ENCODE measurements at places on chromosomes 11 and 22. TPM values are rescaled to one million over a fixed set of nuclear protein-coding genes. Genes with fewer than 3 reads are reported as not detected.

GRCh38 chr11:92163879-92164278 lies 60.7 kb upstream of the FAT3 start:
- no peak for DNase-seq

DNA sequence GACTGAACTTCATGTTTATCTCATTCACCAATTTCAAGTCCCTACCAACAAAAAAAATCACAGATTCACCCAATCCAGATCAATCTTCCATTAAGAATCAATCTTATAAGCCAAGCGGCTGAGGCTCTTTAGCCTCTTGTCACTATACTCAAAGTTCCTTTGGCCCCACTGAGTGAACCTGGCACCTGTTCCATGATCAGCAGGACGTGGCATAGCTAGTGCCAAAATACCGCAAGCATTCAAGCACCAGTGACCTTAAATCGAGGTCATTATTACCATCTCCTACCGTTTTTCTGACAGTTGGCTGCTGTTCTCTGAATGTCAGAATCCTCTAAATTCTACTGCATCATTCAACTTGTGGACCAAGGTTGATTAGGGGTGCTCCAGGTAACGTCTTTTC lies 141.2 kb downstream of the CADM1 start:
- DNase-seq, result no peak

DNA sequence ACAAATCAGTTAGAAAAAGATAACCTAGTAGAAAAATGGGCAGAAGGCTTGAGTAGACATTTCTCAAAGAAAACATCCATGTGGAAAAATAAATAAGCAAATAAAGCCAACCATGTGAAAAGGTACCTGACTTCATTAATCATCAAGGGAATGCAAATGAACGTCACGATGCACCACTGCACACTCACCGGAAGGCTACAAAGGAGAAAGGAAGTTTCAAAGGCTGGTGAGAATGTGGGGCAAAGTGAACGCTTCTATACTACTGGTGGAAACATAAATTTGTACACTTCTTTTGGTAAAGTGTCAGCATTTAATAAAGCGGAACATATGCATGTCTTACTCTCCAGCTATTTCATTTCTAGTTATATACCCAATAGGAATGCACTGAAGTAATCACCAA lies 166.8 kb downstream of the CSNK2A3 start:
- DNase-seq, result no peak

GRCh38 chr11:58866788-58867187 lies 22.3 kb upstream of the GLYATL2 start:
- peak; percentile 31 for DNase-seq

DNA sequence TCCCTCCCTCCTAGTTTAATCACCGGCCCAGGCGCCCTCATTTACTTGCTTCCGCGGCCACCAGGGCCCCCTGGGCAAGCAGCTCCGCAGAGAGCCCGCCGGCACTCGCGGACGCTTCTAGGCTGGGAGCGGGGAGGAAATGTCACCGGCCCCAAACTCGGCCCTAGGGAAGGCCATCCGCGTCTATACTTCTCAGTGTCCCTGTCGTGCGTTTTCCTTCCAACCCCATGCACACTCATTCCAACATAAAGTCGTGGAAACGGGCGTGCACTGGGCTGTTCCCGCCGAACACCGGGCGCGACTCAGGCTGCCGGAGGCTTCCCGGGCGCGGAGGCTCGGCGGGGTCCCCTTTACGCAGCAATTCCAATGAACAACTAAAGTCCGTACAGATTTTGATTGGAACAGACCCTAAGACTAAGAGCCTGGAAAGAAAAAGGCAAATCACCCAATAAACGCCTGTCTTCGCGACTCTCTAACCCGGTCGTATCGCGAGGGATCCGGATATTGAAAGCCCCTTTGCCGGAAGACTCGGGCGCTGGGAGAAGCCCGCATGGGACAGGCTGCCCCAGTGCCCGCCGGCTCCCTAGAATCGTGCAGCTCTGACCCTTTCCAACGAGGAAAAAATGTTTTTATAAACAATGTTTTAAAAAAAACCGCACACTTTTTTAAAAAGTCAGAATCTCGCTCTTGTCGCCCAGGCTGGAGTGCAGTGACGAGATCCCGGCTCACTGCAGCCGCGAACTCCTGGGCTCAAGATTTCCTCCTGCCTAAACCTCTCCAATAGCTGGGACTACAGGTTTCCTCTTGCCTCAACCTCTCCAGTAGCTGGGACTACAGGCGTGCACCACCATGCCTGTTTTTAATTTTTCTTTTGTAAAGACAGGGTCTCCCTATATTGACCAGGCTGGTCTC lies 1.3 kb upstream of the BARX2 start:
- peak; percentile 36 for DNase-seq

DNA sequence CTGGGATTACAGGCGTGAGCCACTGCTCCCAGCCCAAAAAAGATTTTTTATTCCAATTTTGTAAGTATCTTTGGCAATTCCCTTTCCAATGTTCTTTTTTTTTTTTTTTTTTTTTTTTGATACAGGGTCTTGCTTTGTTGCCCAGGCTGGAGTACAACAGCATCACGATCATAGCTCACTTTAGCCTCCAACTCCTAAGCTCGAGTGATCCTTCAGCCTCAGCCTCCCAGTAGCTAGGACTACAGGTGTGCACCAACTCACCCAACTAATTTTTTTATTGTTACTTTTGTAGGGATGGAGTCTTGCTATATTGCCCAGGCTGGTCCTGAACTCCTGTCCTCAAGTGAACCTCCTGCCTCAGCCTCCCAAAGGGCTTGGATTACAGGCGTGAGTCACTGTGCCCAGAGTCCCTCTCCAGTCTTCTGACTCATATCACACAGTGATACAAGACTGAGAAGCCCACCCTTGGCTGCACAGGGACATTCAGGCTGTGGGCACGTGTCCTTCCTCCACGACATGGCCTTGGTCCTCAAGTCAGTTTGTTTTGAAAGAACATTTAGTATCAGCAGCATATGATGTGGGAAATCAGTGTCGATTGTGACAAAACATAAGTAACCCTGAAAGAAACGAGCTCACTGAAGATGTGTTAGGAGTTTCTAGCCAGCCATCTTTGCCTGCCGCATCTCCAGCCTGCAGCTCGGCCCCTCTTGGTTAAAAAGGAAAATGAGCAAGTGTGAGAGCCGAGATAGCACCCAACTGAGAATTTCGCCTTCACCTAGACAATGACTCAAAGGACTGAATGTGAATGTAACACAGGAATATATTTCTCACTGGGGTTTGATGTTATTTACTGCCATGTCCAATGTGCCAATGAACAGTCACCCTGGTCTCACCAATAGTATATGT lies 175.5 kb downstream of the MN1 start:
- DNase-seq, result peak; percentile 43

DNA sequence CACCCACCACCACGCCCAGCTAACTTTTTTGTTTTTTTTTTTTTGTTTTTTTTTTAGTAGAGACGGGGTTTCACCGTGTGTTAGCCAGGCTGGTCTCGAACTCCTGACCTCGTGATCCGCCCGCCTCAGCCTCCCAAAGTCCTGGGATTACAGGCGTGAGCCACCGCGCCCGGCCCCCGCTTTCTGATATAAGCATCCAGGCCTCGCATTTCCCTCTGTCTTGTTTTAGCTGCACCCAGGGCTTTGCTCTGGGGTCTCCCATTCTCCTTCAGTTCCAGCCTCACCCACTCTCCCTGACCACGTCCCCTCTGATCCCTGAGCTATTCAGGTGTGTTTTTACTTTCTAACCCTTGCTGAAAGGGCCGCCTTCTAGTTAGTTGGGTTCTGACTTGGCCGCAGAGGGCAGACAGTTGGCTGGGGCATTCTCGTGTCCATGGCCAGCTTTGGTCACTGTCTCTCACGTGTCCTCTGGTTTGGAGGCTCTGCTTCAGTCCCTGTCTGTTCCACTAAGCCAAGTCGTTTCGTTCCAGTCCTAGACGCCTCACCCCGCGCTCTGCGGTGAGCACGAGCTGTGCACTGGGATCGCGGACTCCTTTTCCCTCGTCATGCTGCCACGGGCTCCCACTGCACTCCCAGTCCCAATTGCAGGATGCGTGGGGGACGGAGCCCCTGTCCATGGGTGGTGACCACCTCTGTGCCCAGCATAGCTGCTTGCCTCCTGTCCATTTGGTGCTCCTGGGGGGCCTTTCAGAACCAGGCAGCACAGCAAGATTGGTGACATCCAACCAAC lies 6.0 kb upstream of the TNNT3 start:
- no peak for DNase-seq

GRCh38 chr11:120964857-120965256 lies 59.0 kb upstream of the TBCEL start:
- peak; percentile 70 for DNase-seq

GRCh38 chr11:22699388-22699787 lies 33.0 kb downstream of the GAS2 start:
- no peak for DNase-seq

DNA sequence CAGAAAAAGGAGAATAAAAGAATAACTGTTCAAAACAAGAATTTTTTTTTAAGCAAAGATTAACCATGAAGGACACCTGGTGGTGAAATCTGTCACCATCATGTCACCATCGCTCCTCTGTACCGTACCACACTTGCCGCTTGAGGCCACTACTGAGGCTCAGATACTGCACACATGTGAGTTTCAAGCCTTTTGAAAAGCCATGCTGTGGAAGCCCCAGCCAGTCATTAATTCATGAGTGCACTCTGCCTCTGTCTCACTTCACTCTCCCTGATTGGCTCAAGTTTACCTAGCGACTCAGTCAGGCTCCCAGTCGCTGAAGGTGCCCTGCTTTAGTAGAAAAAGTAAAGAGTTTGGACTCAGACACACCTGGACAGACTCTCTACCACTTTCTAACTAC lies 6.6 kb upstream of the MS4A12 start:
- no peak for DNase-seq

DNA sequence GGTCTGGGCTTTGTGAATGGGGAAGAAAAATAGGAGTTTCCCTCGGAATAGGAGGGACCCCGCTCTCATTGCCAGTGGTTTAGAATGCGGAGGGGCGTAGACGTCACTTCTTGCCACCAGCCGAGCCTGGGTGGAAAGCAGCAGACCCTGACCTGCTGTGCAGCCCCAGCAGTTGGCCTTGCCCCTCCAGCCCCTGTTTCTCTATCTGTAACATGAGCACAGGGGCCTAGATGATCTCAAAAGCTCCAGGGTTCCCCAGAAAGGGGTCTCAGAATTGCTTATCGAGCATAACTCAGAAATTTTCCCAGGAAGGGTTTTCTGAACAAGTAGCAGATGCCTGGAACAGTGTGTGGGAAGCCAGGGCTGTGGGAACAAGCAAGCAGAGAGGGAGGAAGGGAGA lies 43.9 kb downstream of the C11orf91 start:
- no peak for DNase-seq

The F2 gene
- not detected for polyA plus RNA-seq

The PHLDA2 gene
- 66.0 TPM for polyA plus RNA-seq

The SORL1 gene
- 0.30 TPM for polyA plus RNA-seq

The SSTR3 gene
- not detected for polyA plus RNA-seq

The GGT5 gene
- polyA plus RNA-seq, result 5.1 TPM
